ENCODE measurements at places on chromosomes 4 and X.

DNA sequence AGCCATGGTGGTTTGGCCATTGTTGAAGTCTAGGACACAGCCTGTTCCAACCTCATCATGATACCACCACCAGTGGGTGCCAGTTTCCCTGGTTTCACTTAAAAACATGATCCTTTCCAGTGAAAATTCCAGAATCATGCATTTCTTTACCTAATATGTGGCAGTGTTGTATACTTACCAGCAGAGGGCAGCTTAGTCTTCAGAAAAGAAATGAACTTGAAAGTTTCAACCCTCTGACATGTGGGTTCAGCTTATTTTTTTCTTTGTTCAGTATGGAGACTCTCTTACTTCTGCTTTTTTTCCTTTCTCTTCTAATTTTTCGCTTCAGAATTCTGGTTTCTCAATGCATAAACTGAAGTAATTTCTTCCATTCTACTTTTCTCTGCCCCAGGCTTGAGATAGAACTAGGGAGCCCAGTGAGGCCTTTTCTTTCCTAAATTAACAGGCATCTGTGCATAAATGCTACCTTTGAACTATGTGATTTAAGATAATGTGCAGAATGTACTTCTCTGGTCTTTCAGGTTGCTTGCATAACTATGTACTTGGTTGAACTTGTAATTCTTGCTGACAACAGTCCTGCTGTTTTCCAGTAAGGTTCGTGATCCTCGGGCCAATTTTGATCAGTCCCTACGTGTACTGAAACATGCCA, 10.7 kb downstream of the LIAS start:
- DNase-seq: no peak

- DNase-seq: no peak
Observed at GRCh38 chrX:10761447-10761846, 141.1 kb upstream of the MID1 start.

- no peak for DNase-seq
Observed at GRCh38 chr4:17335371-17335770, 176.5 kb downstream of the QDPR start.

- no peak for DNase-seq
Observed at GRCh38 chr4:100067255-100067654, 117.2 kb upstream of the H2AZ1 start.

GRCh38 chr4:10673817-10674369, 10.7 kb downstream of the CLNK start:
- DNase-seq: no peak

- DNase-seq: no peak
Observed at GRCh38 chr4:123386609-123387008, 10.0 kb upstream of the SPRY1 start.

DNA sequence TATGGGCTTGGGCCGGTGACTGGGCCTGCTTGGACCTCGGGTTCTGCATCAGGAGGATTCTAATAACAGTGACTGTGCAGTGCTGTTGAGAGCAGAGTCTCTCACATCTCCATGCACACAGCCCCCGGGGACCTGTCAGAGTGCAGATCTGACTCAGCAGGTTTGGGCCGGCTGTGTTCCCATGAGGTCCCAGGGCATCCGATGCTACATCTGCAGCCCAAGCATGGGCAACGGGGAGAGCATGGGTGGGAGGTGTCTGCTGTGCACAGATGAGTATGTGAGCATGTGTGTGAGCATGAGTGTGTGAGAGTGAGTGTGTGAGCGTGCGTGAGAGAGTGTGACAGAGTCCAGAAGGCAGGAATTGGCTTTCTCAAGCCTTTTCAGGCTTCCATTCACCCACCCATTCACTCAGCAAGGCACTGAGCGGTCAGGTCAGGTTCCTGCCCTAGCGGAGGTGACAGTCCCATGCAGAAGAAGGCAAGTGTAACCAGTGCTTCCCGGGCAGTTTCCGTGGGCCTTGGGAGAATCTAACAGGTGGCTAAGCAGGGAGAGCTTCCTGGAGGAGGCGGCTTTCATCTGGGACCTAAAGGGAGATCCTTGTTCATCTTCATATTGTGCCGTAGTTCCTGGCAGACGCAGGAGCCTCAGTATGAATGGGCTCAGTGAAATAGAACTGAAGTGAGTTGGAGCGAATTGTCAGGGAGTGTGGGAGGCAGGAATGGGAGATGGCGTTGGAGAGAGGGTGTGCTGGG, 62.6 kb downstream of the SORCS2 start:
- no peak for DNase-seq

DNA sequence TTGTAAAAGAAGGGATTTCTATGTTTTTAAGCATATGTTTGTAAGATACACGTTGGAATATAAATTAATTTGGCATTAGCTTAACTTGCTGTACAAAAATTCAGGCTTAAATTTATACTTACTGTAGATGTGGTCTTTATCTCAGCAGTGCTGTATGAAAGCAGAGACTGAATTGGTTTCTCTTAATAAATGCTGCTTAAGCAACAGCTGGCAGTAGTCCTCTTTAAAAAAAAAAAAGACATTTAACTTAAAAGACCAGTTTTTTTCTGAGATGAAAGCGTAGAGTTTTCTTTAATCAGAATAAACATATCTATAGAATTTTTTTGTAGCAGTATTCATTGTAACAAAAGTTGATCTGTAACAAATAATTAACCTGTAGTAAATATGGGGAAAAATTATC, 124.6 kb downstream of the RAP1GDS1 start:
- no peak for DNase-seq

- no peak for DNase-seq
Observed at GRCh38 chr4:89216866-89217265, 90.7 kb downstream of the GPRIN3 start.

DNA sequence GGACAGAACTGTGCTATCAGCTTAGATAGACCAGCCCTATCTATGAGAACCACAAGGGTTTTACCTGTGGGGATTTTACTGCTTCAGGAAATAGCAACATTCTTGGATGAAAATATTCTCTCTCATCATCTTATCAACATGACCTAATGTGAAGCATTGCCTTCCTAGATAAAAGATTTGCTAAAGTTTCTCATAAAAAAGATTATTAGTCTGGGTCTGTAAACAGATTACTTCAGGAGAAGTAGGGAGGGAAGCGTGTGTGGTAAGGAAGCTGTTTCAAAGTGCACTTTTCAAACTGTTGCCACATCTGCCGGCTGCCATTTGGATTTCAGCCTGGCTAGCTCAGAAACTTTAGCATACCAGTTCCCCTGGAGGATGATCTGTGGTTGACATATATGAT, at the start of gene NOX1:
Gene NOX1, minus strand, starts transcription at position 35 of the 400 bp plus-strand sequence. CDS start 220 bp downstream, outside the sequence.
- no peak for DNase-seq

DNA sequence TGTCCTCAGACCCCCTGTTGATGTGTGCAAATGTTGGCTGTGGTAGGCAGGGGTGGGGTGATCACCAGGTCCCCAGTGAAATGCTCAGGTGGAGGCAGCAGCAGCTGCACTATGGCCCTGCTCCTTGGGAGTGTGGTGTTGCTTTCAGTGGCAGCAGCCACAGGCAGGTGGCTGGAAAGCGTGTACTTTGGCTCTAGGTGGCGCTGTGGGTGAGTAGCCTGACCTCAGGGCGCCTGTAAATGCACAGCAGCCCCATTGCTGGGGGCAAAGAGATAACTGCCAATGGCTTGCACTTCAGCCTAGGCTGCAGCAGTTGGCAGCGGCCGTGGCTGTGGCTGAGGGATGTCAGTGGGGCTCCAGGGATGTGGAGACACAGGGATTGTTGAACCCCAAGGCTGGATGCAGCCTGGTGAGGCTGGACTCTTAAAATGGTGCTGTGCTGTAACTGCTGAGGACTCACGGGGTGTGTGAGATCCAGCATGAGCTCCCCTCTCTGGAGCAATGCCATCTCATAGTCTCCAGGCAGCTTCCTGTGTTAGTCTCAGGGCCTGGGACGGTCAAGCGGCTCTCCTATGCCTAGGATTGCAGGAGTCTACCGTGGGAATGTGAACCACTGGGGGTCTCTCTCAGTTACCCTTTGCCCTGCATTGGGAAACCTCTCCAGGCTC, 421.7 kb upstream of the HTR2C start:
- DNase-seq: no peak

DNA sequence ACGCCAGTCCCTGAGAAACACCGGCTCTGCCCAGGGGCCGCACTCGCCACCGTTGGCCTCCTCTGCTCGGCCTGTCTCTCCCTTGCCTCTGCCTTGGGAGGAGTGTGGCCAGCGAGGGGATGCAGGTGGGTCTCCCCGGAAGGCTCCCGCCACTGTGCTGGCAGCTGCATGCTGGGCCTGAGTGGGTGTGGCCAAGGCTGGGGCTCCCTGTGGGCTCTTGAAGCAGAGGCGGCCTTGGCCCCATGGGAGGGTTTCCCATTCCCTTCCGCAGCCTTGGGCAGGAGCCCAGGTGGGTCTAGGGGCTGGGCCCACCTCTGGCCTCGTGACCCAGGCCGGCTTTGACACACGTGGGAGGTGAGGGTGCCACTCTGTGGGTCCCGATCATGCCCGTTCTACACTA, 19.1 kb downstream of the FGFRL1 start:
- DNase-seq: no peak
